Stimulated activated naive CD4-positive, alpha-beta T cell (primary cell): ENCODE measurements at places on chromosomes 13 and 19.

- no peak for DNase-seq
These were observed 2.8 kb downstream of the GIPR start for GRCh38 chr19:45670670-45671453.

- no peak for DNase-seq
These were observed 20.7 kb downstream of the COL4A1 start for GRCh38 chr13:110285991-110286832.

DNA sequence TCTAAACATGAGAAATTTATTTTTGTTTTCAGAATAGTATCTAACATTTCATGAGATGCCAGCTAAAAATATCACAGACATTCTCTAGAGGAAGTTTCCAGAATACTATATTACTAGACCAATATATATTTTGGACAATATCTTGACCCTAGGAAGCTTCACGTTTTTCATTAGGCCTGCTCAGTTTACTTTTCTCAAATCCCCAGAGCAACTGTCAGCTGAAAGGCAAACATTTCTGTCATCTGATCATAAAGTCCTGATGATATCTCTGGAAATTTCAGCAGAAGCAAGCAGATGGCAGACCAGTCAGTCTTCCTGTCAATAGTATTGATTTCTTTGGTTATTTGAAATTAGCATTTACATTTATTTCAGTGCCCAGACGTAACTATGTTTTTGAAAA lies 4.0 kb downstream of the POSTN start:
- DNase-seq, result no peak

DNA sequence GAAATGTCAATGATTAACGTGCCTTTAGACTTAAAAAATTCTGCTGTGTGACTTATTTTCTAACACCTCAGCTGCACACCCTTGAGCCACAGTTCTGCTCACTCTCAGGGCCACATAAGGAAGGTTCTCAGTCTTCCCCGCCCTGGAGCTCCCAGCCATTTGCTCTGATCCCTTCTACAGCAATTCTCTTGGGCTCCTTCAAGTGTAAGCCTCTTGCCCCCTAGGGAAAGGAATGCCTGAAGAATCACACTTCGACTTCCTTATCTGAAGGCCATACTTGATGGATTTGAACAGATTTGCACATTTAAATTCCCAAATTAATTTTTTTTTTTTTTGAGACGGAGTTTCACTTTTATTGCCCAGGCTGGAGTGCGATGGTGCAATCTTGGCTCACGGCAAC lies 44.2 kb downstream of the RASA3 start:
- DNase-seq, result no peak

DNA sequence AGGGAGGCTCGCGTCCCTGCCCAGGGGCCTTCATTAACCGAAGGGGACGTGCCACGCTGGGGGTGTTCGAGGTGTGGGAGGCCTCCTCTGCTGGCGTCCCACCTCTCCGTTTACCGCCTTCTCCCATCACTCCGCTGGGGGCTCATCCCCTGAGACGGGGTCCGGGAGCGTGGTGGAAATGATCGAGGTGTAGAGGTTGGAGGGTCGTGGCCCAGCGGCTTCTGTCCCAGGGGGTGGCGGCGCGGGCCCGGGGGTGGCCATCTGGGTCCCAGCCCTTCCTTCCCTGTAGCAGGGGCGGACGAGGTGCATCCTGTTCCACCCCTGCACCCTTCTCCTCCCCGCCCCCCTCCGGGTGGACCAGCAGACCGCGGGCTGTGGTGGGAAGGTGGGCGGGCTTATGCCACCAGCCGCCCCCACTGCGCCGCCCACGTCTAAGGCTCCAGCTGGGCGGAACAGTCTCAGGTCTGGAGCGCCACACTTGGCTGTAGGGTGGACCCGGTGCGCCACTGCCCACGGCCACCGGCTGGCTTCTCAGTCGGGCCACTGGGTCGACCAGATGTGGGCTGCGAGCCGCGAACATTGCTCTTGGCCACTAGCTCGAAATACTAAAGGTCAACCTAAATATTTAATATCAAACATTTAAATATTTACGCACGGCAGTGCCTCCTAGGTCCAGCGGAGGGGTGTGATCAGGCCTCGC lies 69.5 kb downstream of the ZNF723 start:
- no peak for DNase-seq

- DNase-seq, result no peak
These were observed 52.4 kb upstream of the SPATA13 start for GRCh38 chr13:24107955-24108614.

DNA sequence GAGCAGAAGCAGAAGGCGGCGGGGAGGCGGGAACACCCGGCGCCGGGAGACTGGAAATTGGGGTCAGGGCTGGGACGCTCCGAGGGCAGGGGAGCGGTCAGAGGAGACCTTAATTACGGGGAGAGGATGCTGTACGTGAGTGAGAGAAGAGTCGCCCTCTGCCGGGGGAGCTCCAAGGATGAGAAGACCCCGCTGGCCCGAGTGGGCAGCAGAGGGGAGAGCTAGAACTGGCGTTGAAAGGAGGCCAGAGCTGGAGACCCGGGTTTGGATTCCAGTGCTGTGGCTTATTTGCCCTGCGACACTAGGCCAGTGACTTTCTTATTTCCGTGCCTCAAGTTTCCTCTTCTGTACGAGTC lies 536 bp downstream of the FAM32A start:
- DNase-seq, result peak; percentile 31

DNA sequence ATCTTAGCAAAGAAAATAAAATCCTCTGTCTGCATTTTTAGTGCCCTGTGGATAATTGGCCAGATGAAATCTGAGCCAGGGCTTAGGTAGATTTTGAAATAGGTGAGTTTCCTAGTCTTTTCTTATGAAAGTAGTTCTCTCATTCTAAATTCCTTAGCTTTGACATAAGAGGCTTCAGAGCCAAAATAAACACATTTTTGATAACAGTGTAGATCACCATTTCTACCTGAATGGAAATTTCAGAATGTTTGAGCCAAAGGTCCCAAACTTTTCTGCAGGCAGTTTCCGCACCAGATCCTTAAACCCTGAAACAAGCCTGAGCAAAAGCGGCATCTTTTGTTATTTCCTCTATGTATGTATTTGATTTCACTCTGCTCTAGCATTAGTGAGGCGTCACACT lies 551.2 kb downstream of the EFNB2 start:
- no peak for DNase-seq

GRCh38 chr13:33355201-33355895 lies 69.8 kb upstream of the STARD13 start:
- no peak for DNase-seq

DNA sequence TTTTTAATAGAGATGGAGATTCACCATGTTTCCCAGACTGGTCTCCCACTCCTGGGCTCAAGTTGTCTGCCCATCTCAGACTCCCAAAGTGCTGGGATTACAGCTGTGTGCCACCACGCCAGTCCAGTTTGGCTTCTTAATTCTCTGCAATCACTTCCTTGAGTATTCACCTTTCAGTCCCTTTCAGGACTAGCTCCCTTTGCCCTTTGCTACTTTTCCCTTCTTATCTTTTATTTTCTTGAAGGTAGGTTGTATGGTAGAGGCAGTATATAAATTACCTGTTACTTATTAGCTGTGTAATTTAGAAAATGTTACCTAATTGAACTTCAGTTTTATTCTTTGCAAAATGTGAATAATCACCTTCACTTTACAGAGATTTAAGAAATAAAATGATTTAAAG lies 285.8 kb downstream of the FGF9 start:
- no peak for DNase-seq

- DNase-seq, result no peak
These were observed 629 bp downstream of the IZUMO4 start for GRCh38 chr19:2097203-2097885.

GRCh38 chr13:60654415-60654814 lies 257.4 kb downstream of the TDRD3 start:
- DNase-seq, result no peak

DNA sequence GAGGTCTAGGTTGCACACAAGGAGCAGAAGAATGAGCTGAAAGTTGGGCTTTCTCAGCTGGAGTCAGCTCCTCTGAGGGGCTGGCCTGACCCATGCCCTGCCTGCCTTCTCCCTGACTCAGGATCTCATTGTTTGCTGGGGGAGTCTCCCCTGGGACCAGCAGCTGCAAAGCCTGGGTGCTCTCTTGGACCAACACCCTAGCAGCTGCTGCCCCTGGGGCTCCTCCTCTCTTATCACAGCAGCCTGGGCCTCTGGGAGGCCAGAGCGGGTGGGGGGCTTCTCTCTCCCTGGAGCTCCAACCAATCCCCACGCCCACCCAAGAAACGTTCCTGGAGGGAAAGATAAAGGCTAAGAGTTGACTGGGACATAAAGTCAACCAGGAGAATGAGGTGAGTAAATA lies 1.6 kb upstream of the FCGBP start:
- DNase-seq, result no peak

DNA sequence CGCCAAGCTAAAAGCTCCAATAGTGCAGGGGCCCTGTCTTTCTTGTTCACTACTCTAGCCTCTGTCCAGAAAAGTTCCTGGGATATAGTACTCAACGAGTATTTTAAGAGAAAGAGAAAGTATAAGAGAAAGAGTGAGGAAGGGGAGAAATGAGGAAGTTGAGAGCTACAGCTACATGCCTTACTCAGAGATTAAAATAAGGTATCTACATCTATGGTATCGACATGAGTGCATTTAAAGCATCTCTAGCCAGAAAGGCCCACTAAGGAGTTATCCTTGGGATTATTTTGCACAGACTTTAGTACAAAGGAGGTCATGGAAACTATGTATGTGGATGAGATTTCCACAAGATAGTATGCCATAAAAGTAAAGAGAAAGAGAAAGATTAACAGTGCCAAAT lies 28.5 kb downstream of the MYCBP2 start:
- DNase-seq, result no peak

DNA sequence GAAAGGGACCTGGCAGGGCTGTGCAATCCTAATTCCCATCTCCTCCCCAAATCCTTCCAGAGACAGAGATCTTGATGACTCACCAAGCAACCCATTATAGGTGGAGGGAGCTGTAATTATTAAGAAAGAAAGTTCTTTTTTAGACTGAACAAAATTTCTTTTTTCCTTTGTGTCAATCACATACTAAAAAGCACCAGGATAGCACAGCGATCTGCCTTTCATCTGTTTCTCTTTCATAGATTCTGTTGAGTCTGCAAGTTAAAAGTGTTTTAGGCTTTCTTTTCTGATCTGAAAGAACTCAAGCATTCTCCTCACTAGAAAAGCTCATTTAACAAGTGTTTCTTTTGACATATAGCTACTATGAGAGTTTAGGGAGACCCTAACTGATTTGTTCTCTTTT lies 222.8 kb downstream of the DCT start:
- no peak for DNase-seq
